HT1080 (cell line): ENCODE measurements at places on chromosomes 5 and 9. TPM values are rescaled to one million over a fixed set of nuclear protein-coding genes. Genes with fewer than 3 reads are reported as not detected.

- DNase-seq: no peak
Observed at GRCh38 chr9:3398232-3398648, 127.6 kb downstream of the RFX3 start.

DNA sequence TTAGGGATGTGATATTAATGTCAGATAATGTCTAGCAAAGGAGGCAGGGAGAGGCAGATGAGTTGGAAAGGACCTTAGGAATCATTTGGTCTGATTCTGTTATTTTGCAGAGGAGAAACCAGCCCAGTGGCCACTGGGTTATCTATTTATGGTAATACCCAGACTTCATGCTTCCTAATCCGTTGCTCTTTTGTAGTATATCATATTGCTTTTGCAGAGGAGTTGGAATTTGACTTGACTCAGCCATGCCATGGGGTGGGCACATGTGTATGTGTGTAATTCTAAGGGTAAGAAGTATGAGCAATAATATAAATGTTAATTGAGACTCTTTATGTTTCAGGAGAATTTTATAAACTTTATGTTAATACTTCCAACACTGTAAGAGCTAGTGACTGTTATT is 7.3 kb downstream of the GPR21 start:
- no peak for DNase-seq

- no peak for DNase-seq
Observed at GRCh38 chr5:55544341-55544740, 9.6 kb upstream of the PLPP1 start.

GRCh38 chr9:21322911-21323461 is 12.2 kb downstream of the KLHL9 start:
- no peak for DNase-seq

DNA sequence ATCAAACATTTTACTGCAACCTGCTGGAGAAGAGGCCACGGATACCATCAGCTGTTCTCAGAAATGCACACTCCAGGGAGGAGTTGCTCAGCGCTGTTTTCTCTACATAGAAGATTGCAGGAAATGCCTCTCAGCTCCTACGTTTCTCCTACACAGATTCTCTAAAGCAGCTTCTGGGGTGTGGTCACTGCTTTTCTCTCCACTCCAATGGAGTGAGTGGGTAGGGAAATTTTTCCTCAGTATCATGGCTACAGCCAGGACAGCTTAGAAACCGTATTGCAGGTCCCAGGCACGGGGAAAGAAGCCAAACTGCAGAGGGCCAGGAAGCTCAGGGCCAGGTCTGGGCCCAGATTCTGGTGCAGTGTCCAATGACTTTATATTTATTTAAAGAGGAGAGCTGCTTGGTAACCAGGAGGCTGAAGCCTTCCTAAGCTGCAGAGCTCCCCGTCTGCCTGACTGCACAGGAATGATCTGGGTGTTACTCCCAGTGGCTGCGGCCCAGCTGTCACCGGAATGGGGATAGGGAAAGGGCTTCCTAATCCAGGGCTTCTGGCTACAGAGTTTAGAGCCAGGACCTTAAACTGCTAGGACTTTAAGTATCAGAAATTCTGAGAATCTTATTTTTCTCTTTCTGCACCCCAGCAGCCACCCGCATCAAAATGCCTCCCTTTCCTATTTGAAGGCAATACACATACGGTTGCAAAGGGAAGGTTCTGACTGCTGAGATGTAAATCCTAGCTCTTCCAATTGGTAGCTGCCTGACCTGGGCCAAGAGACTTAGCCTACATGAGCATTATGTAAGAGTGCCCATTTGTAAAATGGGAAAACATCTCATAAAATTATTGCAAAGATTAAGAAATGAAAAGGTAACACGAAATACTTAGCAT is 1.4 kb upstream of the SPTAN1 start:
- no peak for DNase-seq

DNA sequence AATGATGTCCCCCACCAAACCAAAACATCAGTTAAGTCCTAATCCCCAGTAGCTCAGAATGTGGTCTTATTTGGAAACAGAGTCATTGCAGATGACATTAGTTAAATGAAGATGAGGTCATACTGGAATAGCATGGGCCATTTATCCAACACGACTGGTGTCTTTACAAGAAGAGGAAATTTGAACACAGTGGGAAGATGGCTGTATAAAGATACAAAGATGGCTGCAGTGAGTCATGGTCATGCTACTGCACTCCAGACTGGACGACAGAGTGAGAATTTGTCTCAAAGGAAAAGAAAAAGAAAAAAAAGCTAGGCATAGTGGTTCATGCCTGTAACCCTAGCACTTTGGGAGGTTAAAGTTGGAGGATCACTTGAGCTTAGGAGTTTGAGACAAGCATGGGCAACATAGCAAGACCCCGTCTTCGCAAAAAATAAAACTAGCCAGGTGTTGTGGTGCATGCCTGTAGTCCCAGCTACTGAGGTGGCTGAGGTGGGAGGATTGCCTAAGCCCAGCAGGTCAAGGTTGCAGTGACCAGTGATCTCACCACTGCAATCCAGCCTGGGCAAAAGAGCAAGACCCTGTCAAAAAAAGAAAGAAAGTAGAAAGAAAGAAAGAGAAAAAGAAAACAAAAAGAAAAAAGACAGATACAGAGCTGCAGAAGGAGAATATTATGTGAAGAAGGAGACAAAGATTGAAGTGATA is 130.0 kb upstream of the CDKN2B start:
- DNase-seq: no peak

DNA sequence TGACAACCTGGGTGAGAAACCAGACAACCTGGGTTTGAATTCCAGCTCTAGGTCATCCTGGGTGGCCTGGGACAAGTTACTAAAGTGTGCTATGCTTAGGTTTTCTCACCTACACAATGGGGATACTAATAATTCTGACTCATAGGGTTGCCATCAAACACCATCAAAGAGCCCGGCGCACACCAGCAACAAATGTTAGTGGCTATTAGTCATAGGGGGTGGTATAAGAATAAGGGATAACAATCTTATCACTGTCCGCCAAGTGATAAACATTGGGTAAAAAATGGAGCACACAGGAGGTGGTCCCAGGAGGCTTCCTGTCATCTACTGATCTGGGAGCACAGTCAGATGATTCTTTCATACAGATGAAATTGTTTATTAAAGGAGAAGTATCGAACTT is 61.4 kb upstream of the AFAP1L1 start:
- DNase-seq: peak; percentile 82

- DNase-seq: no peak
Observed at GRCh38 chr5:52842111-52842510, 54.4 kb downstream of the ITGA1 start.

GRCh38 chr5:120151825-120152224 is 312.3 kb upstream of the PRR16 start:
- no peak for DNase-seq

- no peak for DNase-seq
Observed at GRCh38 chr5:58341476-58341875, 118.4 kb downstream of the PLK2 start.

- no peak for DNase-seq
Observed at GRCh38 chr5:117262572-117263131, 688.0 kb upstream of the SEMA6A start.

DNA sequence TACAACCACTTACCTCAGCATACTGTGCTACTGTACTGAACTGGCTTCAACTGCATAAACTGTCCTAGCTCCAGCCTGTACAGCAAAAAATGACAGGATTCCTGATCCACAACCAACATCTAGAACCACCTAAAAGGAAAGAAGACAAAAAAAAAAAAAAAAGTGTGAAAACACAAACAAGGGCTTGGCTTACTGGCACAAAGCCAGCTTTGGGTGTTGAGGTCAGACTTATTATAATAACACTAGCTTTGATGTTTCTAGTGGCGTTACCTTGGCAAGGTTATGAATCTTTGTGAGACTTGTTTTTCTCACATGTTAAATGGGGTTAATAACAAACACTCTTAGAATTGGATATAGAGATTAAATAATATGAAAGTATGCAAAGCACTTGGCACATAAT is 148.5 kb upstream of the PUM3 start:
- DNase-seq: no peak

GRCh38 chr9:124218438-124218982 is 39.2 kb upstream of the NEK6 start:
- DNase-seq: peak; percentile 60

DNA sequence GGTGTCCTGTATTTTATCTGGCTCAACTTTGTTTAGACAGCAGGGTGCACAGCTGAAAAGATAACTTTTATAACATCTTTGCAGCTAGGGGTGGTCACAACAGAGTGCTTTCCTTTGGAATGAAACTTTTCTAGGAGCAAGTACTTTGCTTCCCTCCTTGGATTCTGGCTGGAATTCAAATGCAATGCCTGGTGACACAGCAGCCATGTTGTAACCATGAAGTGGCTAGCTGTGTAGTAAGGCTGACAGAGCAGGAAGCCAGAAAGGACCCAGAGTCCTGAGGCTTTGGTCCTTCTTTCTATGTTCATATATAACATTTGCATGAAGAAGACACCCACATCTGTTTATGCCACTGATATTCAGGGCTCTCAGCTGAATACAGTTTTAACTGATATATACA is 48.1 kb downstream of the TENT4A start:
- DNase-seq: no peak

DNA sequence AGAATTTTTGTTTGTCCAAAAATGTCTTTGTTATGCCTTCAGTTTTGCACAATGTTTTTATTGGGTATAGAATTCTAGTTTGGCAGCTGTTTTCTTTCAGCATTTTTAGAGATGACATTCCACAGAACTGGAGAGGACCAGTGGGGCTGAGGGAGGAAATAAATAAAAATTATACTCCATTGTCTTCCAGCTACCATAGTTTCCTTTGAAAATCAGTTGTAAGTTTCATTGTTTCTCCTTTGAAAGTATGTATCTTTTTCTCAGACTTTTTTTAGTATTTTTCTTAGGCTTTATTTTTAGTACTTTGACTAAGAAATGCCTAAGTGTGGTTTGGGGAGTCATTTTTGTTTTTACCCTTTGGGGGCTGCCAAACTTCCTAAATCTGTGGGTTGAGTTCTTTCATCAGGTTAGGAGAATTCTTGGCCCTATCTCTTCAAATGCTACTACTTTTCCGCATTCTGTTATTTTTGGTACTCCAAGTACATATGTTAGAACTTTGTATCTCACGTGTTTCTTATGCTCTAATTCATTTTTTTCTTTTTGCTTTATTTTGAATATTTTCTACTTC is 15.2 kb upstream of the FBLL1 start:
- no peak for DNase-seq

- no peak for DNase-seq
Observed at GRCh38 chr9:134629586-134630392, 11.8 kb upstream of the COL5A1 start.

DNA sequence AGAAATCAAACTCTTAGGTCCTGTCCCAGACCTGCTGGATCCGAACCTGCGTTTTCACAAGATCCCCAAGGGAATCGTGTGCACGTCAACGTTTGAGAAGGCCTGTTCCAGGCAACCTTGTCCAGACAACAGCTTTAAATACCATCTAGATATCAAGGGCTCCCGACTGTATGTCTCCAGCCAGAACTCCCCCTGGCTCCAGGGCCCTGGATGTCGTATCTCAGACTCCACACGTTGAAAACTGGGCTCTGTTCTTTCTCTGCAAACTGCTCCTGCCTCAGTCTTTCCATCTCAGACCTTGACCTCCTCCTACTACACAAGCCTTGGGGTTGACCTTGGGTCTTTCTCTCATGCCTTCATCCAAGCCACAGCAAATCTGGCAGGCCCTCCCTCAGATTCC is 5.8 kb upstream of the ENG start:
- no peak for DNase-seq

DNA sequence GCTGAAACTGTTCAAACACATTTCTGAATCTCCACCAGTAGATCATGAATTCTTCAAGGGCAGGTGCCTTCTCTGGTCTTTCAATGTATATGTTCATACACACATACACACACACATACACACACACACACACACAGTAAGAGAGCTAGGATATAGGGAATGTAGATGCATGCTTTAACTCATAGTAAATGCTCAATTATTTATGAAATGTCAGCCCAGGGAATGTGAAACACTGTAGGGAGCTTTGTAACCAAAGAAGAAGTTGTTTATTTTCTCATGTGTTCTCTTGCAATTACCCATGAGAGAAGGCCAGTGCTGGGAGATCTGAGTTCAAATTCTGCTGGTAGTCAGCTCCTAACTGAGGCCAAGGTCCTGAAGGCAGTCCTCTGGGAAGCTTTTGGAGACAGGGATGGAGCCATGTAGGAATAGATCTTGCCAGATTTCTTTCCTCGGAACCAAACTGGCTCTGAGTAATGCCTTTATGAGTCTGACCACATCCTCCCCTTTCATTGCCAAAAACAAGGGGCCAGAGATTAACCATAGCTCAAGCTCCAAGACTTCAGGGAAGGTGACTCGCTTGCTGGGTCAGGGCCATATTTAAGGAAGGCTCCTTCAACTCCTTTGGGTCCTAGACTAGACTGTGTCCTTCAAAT is 487.0 kb upstream of the TNC start:
- DNase-seq: peak; percentile 94

DNA sequence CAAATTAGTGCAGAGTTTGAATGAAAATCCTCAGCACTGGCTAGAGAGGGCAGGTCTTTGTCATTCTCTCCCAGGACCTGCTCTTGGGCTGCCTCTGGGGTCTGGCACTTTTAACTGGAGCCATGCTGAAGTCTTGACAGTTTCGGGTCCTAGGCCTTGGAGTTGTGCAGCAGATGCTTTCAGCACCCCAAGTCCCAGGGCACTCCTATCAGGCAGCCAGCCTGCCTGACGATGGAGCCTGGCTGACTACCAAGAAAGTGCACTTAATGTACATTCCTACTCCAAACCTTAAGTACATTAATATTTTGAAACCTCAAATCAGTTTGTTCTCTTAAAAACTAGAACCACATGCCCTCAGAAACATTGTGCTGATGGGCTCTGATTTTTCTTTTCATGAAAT is 69.3 kb upstream of the CXCL14 start:
- DNase-seq: no peak

- DNase-seq: no peak
Observed at GRCh38 chr5:139893873-139894272, 98.3 kb downstream of the PSD2 start.

GRCh38 chr9:27717991-27718390 is 144.7 kb upstream of the C9orf72 start:
- no peak for DNase-seq

GRCh38 chr9:21995666-21996398 is 1.2 kb downstream of the CDKN2B-AS1 start:
- no peak for DNase-seq

FAM169A gene
- total RNA-seq: 3.8 and 6.6 TPM in 2 replicates

PPIC gene
- total RNA-seq: 17.9 and 20.9 TPM in 2 replicates

PCDHB10 gene
- 0.11 TPM in 1 of 2 replicates, not detected in the other for total RNA-seq

BRD9 gene
- total RNA-seq: 49.2 and 52.7 TPM in 2 replicates

ANKRD31 gene
- 0.08 and 0.13 TPM in 2 replicates for total RNA-seq

PAX5 gene
- not detected in 2 replicates for total RNA-seq

PDZD2 gene
- 0.87 and 1.1 TPM in 2 replicates for total RNA-seq

UGT3A1 gene
- not detected in 2 replicates for total RNA-seq

ZNF366 gene
- total RNA-seq: not detected in 2 replicates

SLC36A3 gene
- not detected in 2 replicates for total RNA-seq

OTP gene
- total RNA-seq: not detected in 2 replicates

RAD23B gene
- 96.8 and 138 TPM in 2 replicates for total RNA-seq

FBXO10 gene
- 2.9 and 5.9 TPM in 2 replicates for total RNA-seq

COL15A1 gene
- 0.13 and 0.14 TPM in 2 replicates for total RNA-seq

SPRY4 gene
- total RNA-seq: 16.9 and 27.9 TPM in 2 replicates

CD14 gene
- not detected in 2 replicates for total RNA-seq
